ENCODE measurements at places on chromosomes 2 and 18.

DNA sequence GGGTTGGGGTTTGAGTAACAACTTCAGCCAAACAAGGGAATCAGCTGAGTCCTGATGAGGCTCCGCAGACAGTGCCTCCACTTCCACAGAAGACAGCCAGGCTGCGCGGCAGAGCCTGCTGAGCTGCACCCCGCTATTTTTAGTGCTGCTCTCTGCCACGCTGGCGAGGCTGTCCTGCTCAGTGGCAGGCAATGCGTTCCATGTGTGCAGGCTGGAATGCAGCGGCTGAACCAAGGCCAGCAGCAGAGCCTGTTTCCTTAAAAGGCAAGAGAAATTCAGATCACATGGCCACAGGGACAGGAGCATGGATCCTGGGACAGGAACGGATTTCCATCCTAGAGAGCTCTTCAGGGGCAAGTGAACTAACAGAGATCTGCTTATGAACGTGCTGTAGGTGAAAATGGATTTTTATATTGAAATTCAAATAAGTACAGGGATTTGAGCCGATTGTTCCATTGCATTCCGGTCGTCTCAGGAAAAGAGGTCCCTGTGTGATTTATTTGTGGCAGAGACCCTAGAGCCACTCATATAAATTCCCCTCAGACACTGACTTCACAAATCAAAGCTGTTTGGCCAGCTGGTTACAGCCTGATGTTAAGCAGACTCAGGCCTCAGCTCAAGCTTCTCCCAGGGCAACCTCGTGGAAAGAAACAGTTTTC, 98.7 kb downstream of the COL6A3 start:
- DNase-seq: no peak

DNA sequence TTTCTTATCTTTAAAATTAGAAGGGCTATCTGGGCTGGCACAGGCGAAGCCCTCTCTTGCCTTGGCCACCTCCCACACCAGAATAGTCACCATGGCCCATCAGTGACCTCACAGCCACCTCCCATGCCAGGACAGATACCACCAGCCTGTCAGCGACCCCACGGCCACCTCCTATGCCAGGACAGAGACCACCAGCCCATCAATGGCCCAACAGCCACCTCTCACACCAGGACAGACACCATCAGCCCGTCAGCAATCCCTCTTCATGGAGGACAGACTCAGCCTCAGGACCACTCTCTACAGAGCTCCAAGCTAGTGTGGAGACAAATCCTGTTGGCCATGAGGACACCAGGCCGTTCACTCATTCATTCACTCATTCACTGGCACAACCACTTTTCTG, 74.6 kb downstream of the ASB1 start:
- DNase-seq: no peak

- DNase-seq: no peak
These were observed 27.0 kb downstream of the MSH6 start for GRCh38 chr2:47809903-47810302.

DNA sequence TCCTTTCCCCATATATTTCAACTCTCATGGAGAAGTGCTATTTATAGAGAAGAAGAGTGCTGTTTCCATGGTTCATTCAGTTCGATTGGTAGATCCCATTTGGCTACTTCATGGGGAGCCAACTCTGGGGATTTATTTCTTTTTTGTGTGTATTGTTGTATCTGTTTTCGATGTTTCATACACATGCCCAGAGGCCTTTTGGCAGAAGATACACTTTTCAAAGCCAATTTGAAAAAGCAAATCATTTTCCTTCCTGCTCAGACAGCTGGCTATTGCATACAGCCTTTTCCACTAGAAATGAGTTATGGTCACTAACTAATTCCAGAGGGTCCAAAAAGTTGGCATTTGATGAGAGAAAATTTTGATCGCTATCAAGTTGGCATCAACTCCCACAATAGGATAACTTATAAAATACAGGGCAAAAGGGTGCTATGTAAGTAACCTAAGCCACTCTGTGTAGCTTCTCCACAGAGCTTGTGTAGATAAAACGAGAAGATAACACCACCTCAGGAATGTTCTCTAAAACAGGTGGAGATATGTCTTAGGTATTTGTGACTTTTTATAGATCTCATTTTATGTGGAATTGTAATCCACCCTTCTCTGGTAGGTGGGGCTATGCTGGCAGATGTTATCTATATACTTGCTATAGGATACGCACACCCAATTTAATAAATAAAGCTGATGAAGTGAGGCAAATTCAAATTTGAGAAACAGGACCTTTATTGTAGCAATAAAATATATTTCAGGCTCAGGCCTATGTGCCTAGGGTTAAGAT, 798.5 kb downstream of the SATB2 start:
- DNase-seq: no peak

GRCh38 chr2:205017912-205018311, 472.6 kb downstream of the PARD3B start:
- DNase-seq: no peak

DNA sequence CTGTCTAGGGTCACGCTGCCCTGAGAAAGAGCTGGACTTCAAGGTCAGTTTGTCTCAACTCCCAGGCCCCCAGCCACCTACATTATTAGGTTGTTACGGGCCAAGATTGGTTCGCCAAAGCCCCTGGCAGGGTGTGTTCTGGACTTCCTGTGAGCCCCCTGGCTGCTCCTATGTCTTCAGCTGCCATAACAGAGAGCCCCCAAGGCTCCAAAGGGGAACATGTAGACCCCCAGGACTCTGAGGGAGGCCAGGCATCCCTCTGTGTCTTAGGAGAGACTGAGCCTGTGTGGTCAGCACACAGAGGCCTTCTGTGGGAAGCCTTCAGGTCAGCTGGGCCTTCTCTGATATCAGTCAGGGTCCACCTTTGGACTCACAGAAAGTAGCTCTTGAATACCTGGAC, 58.3 kb downstream of the INHBB start:
- DNase-seq: no peak

- no peak for DNase-seq
These were observed 22.2 kb downstream of the KCNG2 start for GRCh38 chr18:79819968-79820351.

GRCh38 chr2:150981826-150982225, 279.8 kb downstream of the RBM43 start:
- no peak for DNase-seq

DNA sequence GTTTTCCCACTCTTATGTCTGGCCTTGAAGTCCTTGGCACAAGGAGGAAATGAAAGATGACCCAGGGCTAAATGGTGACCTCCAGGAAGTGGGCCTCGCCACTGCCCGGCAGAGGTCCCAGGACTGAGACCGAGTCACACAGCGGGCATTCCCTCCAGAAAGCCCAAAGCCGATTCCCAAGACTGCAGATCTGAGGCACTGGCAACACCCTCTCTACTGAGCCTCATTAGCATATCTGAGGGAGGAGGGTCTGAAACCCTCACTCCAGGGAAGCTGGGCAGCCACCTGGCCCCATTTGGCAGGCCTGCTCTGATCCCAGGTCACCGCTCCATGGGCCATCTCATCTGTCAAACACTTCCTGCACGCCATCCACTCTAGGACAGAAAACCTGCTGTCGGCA, 29.1 kb downstream of the FAM178B start:
- DNase-seq: no peak

DNA sequence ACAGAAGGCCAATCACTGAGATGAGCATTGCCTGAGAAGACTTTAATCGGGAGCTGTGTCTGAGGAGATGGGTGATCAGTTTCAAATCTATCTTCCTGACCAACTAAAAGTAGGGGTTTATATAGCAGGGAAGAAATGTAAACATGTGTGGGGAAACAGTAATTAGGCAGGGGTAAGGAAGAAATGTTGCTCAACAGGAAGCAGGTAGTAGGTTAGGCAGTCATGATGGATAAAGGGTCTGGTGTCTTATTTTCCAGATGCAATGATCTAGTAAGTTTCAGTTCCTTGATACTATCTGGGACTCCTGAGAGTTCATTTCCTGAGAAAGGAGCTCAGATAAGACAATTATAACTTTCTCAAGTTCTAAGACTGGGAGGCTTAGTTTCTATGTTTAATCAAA, 33.8 kb upstream of the DNAJC10 start:
- no peak for DNase-seq

- no peak for DNase-seq
These were observed 193.4 kb downstream of the FBXO15 start for GRCh38 chr18:73954268-73954667.

GRCh38 chr2:198188982-198189381, 384.6 kb downstream of the PLCL1 start:
- no peak for DNase-seq

DNA sequence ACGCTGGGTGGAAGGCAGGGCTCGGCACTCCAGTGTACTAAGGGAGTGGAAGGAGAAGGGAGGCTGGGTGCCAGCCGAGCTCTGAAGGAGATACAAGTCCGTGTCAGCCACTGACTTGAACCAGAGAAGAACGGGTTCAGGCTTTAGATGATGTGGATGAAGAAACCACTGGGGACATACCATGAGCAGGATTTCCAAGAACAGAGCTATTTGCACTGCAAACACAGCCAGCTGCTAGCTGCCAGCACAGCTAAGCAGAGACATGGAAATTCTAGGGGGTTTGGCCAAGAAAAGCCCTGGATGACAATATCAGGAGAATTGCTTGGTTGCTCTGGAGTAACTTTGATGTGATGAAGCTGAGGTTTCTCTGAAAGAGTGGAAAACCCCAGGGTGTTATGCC, 5.2 kb downstream of the CD207 start:
- DNase-seq: no peak

GRCh38 chr2:240510513-240511210, 47.1 kb downstream of the ANKMY1 start:
- DNase-seq: no peak

DNA sequence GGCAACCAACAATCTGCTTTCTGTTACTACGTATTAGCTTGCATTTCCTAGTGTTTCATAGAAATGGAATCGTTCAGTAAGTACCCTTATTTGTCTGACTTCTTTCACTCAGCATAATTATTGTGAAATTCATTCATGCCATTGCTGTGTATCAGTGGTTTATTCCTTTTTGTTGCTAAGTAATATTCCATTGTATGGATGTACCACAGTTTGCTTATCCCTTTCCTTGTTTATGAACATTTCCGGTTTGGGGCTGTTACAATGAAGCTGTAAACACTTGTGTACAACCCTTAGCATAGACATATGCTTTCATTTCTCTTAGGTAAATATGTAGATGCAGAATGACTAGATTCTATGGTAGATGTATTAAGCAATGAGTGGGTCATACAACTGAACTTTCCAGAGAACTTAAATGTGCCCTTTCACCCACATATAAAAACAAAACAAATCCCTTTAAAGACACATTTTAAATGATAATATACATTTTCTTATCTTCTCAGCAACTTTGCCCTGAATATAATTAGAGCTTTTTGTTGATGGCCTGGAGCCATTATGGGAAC, 21.9 kb downstream of the FER1L5 start:
- no peak for DNase-seq

DNA sequence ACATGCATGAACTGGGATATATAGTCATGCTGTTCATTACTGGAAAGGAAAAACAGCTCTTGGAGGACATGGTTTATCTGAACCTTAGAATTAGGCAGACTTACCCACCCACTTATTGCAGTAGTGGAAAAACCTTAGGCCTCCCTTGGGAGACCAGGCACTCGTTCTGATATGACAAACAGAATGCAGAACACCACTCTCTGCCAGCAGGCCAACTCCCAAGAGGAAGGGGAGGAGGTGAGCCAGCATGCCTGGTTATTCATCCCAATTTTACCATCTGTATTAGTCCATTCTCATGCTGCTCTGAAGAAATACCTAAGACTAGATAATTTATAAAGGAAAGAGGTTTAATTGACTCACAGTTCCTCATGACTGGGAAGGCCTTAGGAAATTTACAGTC, 17.5 kb downstream of the C18orf63 start:
- no peak for DNase-seq

- DNase-seq: no peak
These were observed 301.3 kb downstream of the LPIN1 start for GRCh38 chr2:12047761-12048160.

DNA sequence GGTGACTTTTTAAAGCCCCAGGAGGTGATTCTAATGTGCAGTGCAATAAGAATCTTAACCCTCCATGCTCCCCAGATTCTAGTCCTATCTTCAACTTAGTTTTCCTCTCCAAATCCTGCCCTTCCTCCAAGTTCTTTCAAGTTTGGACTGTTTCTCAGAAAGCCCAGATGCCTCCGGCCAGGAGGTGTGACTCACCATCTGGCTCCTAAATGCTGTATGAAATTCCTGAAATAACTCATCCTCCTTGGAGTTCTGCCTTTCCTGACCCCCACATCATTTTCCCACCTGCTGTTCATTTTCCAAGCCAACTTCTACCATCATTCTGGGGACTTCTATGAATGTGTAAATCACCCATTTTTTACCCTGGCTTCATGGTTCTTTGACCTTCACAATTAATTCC, 118.2 kb upstream of the NOL4 start:
- DNase-seq: no peak

GRCh38 chr2:182038576-182038975, 52.9 kb downstream of the PPP1R1C start:
- no peak for DNase-seq
